ENCODE measurements at places on chromosomes 11 and 22.

- no peak for DNase-seq
Measured at GRCh38 chr11:118341261-118341660, 1.2 kb downstream of the CD3D start.

GRCh38 chr11:93542811-93543229 is 371 bp downstream of the SMCO4 start:
- DNase-seq = peak; percentile 5

- no peak for DNase-seq
Measured at GRCh38 chr22:43297270-43298061, 45.7 kb downstream of the SCUBE1 start.

DNA sequence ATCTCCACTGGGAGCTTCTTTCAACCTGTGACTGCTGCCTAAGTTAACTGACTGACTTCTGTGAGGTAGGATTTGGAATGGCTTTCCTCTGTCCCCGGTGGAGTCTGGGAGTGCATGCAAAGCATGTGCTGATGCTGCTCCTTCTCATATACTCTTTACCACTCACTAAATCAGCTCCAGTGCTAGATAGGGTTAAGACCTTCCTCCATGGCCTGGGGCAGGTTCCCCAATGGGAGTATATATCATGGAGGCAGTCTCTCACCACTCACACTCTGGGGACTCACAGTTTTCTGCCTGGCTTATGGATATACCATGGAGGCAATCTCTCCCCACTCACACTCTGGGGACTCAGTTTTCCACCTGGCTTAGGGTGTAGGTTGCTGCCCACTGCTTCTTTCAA is 10.1 kb upstream of the FANCF start:
- DNase-seq = no peak

DNA sequence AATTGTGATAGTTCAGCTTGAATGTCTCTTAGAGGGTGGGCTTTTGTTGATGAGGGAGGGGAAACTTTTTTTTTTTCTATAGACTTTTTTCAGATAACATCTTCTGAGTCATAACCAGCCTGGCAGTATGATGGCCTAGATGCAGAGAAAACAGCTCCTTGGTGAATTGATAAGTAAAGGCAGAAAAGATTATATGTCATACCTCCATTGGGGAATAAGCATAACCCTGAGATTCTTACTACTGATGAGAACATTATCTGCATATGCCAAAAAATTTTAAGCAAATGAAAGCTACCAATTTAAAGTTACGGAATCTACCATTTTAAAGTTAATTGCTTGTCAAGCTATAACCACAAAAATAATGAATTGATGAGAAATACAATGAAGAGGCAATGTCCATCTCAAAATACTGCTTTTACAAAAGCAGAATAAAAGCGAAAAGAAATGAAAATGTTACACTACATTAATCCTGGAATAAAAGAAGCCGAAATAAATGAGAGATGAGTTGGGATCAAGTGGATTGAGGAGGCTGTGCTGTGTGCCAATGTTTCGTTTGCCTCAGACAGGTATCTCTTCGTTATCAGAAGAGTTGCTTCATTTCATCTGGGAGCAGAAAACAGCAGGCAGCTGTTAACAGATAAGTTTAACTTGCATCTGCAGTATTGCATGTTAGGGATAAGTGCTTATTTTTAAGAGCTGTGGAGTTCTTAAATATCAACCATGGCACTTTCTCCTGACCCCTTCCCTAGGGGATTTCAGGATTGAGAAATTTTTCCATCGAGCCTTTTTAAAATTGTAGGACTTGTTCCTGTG is 3.9 kb downstream of the MALAT1 start:
- DNase-seq = no peak

DNA sequence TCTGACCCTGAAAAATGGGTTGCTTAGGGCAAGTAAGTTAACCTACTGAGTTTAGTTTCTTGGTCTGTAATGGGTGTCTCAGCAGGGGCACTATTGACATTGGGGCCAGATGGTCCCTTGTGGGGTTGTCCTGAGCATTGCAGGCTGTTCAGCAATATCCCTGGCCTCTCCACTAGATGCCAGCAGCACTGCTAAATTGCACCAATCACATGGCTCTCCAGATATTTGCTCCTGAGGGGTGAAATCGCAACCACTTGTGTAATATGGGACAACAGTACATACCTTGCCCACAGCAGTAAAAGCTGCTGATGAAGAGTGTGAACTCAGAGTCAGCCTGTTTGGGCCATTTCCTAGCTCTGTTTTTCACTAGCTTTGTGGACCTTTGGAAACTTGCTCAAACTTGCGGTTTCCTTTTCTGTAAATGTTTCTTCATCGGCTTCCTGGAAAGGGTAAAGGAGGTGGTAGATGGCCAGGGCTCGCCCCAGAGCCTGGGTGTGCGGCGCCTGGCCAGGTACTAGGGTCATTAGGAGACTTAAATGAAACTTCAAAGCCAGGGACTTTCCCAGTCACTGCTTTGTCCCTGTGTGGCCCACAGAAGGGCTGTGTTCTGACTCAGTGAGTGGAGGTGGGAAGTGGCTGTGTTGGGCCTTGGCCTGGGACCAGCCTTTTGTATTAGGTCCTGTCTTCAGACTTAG is 13.0 kb downstream of the NCF4 start:
- DNase-seq = no peak
